ENCODE measurements at places on chromosomes 2 and 18.

- DNase-seq, result no peak
These were observed 440.2 kb upstream of the ST6GAL2 start for GRCh38 chr2:107325981-107326786.

GRCh38 chr2:44599130-44599529 lies 237.4 kb downstream of the CAMKMT start:
- no peak for DNase-seq

DNA sequence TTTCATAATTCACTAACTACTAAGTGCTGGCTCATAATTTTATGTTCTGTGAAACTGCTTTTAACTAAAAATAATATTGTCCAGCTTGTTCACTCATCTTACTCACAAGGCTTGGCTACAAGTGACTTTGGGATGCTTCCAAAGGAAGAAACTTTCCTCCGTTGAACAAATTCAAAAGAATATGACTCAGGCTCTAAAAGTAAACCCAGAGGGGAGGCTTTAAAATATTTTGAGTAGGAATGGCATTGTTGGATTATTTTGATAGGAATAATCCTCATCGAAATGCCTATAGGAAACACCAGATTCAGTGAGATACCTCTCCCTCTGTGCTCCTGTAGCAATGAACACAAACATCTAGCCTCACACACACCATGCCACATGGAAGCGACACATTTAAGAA lies 25.2 kb upstream of the TLK1 start:
- DNase-seq, result no peak

DNA sequence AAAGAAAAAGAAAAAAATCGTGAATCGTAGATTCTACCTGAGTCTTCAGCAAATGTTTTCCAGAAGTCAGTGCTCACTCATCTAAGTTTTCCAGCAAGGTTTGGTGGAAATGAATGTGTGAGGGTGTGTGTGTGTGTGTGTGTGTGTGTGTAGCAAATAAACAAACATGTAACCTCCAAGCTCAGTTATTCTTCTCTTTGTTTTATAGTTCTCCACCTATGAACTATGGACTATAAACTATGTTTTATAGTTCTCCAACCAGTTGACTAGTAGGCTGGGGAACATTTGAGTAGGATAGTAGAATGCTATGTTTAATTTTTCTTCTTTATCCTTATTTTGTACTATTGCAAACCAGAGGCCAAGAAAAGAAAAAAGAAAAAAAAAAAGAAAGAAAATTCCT lies 44.6 kb upstream of the SERPINE2 start:
- no peak for DNase-seq

- DNase-seq, result no peak
These were observed 79.1 kb upstream of the SEC11C start for GRCh38 chr18:59060551-59060950.

DNA sequence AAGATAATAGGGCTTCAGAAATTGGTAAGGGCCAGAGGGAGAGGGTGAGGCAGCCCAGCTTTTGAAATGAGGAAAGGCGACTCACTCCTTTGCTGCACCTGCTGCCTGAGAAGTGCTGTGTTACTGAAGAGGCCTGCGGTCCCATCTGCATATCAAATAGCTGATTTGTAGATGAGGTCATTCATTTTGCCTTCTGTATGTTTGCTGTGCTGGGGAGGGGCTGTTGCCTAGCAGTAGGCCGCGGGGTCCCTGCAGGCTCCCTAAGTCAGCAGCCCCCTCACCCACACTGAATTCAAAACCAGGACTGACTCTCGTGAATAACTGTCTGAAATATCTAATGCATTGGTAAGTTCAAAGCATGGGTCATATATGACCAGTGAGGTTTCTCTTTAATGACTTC lies 377.2 kb downstream of the SOX11 start:
- no peak for DNase-seq

DNA sequence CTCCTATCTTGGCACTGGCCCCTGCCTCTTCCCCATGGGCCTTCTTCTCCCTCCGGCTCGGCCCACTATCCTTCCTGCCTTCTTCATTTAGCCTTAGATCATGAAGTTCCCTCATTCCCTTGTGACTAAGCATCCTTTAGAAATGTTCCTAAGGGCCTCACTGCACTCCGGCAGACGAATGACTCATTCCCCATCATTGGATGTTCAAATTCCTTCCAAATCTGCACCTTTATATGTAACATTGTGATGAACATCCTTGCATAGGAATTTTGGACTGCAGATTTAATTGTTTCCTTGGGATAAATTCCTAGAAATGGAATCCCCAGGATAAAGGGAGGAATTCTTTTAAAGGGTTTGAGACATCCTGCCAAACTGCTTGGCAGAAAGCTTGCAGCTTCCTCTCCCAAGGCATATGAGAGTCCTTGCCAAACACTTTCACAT lies 19.0 kb downstream of the CRACDL start:
- no peak for DNase-seq

DNA sequence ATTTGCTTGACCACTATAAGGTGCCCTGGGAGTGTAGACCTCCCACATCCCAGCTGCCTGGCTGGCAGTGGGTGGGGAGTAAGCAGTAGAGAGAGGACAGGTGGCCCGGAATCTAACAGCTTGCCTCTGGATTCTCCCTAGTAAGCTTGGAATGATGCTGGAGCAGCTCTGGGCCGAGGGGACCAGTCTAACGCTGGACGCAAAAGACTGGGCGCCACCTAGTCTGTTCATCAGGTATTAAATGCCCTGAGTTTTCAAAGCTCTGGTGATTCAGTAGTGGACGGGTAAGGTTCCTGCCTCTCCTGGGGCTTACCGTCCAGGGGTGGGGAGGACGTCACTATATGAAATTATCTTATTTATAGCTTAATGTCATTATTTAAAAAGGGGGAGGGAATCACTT lies 648 bp upstream of the LYPD6B start:
- DNase-seq, result no peak

DNA sequence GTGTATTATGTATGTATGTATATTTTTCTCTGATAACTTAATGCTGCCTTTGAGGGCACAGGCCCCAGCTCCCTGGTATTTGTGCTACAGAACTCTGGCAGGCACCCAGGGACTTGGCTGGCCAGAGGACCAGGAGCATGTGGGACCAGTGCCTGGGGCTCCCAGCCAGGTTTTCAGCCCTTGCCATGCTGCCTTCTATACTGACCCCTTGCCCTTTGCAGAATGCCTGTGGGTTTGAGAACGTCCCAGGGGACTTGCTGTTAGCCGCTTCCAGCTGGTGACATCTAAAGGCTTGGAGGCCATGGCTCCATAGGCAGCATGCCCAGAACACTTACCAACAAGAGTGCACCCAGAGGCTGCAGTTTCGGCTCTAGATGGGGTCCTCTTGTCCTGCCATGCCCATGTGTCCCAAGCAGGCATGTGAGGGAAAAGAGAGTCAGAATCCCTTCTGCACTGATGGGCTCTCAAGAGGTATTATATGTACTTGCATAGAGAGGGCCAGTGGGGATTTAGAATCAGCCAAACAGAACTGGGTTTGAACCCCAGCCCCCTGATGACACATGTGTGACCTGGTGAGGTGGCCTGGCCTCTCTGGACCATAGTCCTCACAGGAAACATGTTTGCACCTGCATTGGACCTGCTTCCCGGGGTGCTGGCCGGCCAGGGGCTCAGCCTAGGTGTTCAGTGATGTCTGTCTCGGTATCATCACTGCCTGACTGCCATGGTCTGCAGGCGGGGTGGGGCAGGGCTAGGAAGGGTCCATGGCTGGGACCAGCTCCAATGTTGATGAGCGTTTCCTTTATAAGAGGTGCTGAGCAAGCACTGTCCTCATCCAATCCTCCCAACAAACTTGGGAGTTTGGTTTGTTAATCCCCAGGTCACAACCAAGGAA lies 119.2 kb upstream of the FHL2 start:
- no peak for DNase-seq

DNA sequence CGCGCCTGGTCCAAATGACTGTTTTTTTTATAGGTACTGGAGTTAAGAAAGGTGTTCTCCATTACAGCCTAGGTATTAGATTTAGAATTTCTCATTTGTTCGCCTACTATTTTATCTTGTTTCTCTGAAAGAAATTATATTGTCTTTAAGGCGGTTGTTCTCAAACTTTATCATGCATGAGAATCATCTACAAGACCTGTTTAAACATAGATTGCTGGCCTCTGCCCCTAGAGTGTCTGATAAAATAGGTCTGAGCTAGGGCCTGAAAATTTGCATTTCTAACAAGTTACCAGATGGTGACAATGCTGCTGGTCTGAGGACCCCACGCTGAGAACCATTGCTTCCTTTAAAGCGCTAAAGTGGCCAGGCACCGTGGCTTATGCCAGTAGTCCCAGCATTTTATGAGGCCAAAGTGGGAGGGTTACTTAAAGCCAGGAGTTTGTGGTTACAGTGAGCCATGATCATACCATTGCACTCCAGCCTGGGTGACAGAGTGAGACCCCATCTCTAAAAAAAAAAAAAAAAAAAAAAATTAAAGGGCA lies 34.0 kb upstream of the RNF138 start:
- no peak for DNase-seq

- DNase-seq, result no peak
These were observed 9.7 kb downstream of the TNS1 start for GRCh38 chr2:217993138-217993537.

- DNase-seq, result no peak
These were observed 772.3 kb downstream of the LRRTM4 start for GRCh38 chr2:76749858-76750257.

- peak; percentile 51 for DNase-seq
These were observed at the start of gene MAL for GRCh38 chr2:95025406-95026319. MAL (plus strand) TSS chr2:95025708; CDS start chr2:95025793, 85 bp downstream.

- no peak for DNase-seq
These were observed 453 bp downstream of the KCNJ3 start for GRCh38 chr2:154698721-154699574.

GRCh38 chr2:37132914-37133313 lies 23.9 kb downstream of the EIF2AK2 start:
- DNase-seq, result no peak

GRCh38 chr2:27587025-27587424 lies 4.2 kb downstream of the ZNF512 start:
- DNase-seq, result no peak

DNA sequence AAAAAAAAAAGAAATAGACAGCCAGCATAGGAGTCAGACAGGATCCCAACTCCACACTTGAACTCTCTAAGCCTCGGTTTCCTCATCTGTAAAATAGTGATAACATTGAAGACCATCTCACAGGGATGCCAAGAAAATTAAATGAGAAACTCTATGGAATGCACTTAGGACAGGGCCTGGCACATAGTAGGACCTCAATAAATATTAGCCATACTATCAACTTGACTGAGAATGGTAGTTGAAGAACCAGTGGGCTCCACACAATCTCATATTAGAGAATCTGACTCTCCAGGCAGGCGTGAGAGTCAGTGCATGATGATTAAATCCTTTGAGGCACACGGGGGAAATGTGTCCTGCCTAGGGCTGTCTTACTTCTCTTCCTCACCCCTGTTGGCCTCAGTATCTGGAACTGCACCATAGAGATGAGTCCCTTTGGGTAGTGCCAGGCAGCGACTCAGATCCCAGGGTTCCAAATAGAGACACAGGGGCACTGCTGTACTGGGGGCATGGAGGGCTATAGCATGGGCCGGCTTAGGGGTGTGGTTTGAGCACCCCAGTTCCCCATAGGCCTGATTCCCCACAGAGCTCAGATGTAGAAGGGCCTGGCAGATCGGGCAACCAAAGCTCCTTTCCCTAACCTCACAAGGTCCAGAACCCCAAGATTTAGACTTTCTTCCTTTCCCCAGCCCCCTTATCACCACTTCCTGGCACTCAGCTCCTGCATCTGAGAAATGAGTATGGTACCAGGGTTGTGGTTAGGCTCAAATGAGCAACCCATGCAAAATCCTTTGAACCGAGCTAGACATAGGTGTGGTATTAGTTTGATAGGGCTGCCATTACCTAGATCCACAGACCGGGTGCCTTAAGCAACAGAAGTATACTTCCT lies 51.3 kb upstream of the CAB39 start:
- DNase-seq, result peak; percentile 77

- DNase-seq, result no peak
These were observed 803 bp upstream of the FIGN start for GRCh38 chr2:163736433-163737189.

DNA sequence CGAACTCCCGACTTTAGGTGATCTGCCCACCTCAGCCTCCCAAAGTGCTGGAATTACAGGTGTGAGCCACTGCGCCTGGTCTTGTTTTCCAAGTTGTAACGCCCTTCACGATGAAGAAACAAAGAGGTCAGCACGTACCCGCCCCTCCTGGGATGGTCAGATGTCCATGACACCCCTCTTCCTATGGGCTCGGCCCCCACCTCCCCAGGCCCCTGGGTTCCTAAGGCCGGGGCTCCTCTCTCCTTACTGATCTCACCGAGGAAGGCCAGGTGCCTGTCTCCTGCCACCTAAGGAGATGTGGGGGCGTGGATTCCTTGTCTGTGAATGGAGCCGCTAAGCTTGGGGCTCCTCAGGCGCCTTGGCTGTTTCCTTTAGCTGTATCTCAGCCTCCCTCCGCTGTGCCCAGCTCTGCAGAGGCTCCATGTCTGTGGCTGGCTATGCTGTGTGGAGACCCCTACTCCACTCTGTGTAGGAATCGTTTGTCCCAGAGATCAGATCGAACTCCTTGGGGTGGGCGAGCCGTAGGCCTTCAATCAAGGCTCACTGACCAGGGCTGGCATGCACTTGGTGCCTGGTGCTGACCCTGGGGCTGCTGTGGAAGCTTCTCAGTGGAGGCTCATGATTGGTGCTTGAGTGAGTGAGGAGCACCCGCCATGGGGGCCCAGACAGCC lies 8.8 kb downstream of the COLEC11 start:
- DNase-seq, result no peak

Measured in CD4-positive, alpha-beta T cell treated with Interleukin-15 for 4 hours (primary cell).